NCI-H1436 treated with DMSO at 0.1 percent for 48 hours (cell line): ENCODE measurements at places on chromosomes 4 and X.

DNA sequence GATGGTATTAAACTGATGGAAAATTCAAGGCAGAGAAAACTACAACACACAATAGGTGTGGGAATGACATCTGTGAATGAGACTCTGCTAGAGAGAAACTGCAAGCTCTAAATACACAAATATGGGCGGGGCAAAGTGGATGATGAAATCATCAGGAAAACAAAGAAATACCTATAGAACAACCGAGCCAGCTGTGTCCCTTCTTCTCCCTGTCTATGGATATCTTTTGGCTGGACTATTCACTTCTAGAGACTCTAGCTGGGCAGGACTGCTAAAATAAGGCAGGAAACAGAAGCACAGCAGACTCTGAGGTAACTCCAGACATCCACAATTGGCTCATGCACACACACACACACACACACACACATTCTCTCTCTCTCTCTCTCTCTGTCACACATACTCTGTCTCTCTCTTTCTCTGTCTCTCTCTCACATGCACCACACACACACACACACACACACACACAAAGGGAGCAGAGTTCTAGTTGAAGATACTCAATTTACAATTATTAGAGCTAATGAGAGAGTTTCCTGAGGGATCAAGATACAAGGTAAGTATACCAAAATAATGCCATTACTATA is 27.2 kb upstream of the EDNRA start:
- no peak for DNase-seq

DNA sequence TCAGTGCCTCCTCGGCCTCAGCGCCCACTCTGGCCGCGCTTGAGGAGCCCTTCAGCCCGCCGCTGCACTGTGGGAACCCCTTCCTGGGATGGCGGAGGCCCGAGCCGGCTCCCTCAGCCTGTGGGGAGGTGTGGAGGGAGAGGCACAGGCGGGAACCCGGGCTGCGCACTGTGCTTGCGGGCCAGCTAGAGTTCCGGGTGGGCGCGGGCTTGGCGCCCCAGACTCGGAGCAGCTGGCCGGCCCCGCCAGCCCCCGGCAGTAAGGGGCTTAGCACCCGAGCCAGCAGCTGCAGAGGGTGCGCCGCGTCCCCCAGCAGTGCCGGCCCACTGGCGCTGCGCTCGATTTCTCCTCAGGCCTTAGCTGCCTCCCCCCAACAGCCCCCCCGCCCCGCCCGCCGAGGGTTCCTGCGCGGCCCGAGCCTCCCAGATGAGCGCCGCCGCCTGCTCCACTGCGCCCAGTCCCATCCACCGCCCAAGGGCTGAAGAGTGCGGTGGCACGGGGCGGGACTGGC is 1137.0 kb downstream of the PCDH18 start:
- no peak for DNase-seq

GRCh38 chr4:44237643-44238042 is 211.0 kb downstream of the KCTD8 start:
- no peak for DNase-seq

DNA sequence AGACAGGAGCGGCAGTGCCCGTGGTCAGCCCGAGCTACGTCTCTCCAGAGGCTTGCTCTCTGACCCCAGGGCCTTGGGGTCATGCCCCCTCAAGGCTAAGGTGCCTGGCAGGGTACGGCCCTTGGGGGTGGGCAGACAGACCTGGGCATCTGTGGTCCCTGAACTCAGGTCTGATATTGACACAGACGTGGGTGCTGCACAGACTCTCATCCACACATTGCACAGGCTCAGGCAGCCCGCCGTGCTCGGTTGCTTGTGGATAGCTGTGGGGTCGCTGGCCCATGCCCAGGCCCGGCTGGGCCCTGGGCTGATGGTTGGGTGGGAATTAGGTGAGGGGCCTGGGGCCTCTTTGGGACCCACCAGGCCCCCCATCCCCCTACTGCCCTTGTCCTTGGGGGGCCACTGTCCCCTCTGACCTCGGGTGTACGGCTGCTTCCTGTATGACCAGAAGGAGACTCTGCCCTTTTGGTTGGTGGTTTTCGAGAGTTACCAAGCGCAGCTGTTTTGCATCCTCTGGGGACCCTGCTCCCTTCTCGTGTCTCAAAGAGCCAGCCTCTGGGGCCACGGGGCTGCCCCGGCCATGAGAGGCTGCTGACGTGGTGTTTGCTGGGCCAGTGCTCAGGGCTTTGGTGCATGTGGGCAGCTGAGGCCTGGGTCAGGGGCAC is 10.1 kb downstream of the FGFRL1 start:
- DNase-seq = no peak
